ENCODE measurements at places on chromosomes 4 and X.
A peak's percentile ranks its signal among the peaks of the same experiment; 100 is the strongest.

DNA sequence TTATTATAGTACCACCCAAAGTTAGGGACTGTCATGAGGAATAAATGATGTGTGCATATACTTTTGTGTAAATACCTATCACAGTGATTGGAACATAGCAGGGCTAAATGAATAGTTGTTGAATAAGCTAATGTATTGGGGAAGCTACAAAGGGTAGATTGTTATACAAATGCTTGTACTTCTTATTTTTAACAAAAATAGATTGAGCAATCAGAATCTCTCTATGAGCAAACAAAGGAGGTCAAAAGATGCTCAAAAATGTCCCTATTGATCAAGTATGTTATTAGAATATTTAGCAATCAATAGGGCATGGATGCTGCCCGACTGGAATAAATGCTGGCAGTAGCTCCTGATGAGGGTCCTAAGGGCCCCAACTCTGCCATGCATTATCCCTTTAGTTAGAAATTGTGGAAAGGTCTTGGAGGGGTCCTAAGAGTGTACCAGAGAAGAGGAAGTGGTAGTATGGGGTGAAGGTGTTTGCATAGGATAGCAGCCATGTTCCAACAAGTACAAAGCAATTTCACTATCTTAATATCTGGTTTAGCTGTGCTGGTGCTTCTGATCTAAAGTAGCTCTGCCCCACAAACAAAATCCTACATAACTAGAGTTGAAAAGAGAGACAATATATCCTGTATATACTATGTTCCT is 33.1 kb upstream of the TAPT1 start:
- no peak for DNase-seq

DNA sequence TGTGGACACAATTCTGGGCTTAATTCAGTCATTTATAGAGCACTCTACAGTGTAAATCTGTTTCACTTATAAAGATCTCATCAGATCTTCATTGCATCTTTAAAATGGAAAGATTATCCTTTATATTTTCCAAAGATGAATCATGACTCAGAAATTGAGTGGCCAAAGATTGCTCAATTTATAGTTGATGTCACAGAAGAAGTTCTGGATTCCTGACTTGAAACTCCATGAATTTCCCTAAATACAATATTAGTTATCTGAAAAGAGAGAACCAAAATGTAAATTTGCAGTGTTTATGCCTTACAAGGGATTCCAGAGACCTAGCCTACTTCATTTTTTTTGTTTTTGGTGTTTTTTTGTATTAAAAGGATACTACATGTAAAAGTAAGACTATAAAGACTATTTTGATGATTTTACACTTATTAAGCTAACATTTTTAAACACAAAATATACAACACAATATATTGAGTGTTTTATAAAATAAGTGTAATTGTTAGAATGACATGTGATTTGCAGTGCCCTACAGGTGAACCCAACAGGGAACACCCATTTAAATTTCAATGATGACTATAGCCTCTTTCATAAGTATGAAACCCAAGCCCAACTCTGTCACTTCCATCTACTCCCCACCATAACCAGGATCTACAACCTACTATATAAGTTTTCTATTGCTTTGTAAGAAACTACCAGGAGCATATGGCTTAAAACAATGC is 183.5 kb downstream of the PCDH7 start:
- peak; percentile 45 for DNase-seq

- DNase-seq = peak; percentile 5
Observed at GRCh38 chr4:74608151-74608949, 163.4 kb downstream of the AREG start.

DNA sequence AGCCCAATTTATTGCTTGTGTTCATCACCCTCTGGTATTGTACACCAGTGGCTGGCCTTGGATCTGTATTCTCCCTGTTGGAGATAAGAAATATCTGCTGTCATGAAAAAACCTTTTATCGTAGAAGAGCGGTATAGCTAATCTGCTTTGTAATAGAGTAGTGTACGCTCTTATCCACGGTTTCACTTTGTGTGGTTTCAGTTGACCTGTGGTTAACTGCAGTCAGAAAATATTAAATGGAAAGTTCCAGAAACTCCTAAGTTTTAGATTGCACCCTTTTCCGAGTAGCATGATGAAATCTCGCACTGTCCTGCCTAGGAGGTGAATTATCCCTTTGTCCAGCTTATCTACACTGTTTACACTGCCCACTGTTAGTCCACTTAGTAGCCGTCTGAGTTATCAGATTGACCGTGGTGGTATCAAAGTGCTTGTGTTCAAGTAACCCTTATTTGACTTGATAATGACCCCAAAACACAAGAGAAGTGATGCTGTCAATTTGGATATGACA is 42.4 kb downstream of the KDM6A start:
- no peak for DNase-seq
